ENCODE measurements at places on chromosomes 11 and 22. TPM values are rescaled to one million over a fixed set of nuclear protein-coding genes. Genes with fewer than 3 reads are reported as not detected.

The BTBD18 gene
- not detected for total RNA-seq

GRCh38 chr11:17259519-17259918, 17.0 kb upstream of the NUCB2 start:
- peak; percentile 22 for DNase-seq

DNA sequence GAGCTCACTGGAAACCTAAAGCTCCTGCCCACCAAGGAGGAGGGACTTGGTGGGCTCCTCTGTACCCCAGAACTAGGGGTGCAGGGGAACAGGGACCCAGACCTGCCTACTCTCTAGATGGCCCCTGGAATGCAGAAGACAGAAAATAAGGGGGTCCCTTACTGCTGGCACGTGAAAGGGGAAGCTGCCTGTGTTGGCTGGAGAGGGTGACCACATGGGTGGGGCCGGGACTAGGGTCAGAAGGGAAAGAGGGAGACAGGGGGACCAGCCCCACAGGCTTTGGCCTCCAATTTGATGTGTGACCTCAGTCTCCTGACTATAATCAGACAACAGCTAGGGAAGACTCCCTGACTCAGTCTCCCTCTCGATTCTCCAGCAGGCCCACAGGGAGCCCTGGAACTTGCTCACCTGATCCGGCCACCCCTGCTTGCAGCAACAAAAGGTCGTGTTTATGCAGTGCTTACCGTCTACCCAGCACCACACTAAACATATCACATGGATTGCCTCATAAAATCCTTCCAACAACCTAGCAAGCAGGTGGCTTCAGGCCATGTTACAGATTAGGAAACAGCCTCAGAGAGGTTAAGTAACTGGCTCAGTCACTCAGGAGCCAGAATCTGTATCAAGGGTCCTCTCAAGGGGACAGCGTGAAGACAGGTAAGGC, 10.2 kb downstream of the ARAP1 start:
- no peak for DNase-seq

DNA sequence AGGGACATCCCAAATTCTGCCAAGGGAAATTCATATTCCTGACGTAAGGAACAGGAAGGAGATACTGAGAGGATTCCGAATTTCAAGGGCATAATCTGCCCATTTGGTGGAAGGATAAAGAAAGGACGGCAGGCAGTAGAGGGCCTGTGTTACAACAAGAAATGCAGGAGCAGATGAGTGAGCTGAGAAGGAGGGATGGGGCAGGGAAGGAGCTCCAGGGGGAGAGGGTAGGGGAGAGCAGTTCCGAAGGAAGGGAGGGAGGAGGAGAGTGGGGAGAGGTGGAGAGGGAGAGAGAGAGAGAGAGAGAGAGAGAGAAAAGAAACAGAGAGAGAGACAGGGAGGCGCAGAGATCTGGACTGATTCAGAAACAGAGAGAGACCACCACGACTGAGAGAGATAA, 843 bp downstream of the OPCML start:
- no peak for DNase-seq

- DNase-seq = no peak
Measured at GRCh38 chr11:709109-709997, 3.3 kb downstream of the EPS8L2 start.
